ENCODE measurements at places on chromosomes 1 and 21.

DNA sequence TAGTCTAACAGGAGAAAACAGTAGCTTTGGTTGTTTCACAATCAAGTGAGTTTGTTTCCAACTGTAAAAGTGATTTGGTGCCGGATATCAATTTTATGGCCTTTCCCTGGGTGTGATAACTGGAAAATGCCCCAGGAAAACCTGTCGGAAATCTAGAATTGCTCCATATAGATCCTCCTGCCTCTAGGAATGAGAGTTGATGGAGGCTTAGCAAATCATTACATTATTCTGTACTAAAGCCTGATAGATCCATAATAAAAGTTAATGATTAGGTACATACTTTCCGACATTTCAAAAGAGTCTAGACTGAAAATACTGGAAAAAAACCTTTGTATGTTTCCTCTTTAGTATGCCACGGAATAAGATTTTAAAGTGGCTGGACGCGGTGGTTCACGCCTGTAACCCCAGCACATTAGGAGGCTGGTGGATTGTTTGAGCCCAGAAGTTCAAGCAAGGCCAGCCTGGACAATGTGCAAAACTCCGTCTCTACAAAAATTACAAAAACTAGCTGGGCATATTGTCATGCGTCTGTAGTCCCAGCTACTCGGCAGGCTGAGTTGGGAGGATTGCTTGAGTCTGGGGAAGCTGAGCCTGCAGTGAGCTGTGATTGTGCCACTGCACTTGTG, 70.0 kb upstream of the SLC45A1 start:
- no peak for DNase-seq

- no peak for DNase-seq
Measured at GRCh38 chr1:111649227-111649626, 29.6 kb downstream of the RAP1A start.

DNA sequence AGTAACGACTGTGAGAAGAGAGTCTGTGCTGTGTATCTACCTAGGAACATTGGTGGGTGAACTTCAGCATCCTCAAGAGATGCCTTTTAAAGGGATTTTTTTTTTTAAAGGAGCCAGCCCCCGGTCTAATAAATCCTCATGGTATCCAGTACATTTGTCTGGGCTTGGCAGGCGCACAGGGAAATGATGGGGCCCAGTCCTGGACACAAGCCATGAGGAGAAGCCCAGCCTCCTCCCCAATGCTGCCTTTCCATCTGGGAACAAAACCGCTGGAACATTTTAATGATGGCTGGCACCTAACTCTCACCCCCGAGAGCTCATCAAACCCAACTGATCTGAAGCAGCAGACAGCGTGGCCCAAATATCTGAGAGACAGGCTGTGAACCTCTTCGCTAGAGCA, 64.2 kb downstream of the ACOT7 start:
- DNase-seq: no peak

GRCh38 chr1:47819574-47819888, 177.7 kb downstream of the TRABD2B start:
- DNase-seq: no peak

DNA sequence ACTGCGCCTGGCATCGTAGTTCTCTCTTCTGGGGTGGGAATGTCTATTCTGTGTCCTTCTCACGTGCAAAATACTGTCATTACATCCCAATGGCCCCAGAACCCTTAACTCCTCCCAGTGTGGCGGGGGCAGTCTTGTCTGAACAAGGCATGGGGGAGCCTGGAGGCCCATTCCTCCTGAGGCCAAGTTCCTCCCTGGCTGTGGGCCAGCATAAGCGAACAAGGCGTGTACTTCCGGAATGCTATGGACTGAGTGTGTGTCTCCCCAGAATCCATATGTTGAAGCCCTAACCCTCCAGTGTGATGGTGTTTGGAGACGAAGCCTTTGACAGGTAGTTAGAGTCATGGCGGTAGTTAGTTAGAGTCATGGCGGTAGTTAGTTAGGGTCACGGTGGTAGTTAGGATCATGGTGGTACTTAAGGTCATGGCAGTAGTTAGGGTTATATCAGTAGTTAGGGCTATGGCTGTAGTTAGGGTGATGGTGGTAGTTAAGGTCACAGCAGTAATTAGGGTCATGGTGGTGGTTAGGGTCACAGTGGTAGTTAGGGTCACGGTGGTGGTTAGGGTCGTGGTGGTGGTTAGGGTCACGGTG, 71.0 kb downstream of the PRKCZ start:
- DNase-seq: no peak

GRCh38 chr1:6081901-6082300, 36.2 kb downstream of the KCNAB2 start:
- DNase-seq: no peak

GRCh38 chr21:46130831-46131587, 24.4 kb downstream of the FTCD start:
- DNase-seq: no peak

DNA sequence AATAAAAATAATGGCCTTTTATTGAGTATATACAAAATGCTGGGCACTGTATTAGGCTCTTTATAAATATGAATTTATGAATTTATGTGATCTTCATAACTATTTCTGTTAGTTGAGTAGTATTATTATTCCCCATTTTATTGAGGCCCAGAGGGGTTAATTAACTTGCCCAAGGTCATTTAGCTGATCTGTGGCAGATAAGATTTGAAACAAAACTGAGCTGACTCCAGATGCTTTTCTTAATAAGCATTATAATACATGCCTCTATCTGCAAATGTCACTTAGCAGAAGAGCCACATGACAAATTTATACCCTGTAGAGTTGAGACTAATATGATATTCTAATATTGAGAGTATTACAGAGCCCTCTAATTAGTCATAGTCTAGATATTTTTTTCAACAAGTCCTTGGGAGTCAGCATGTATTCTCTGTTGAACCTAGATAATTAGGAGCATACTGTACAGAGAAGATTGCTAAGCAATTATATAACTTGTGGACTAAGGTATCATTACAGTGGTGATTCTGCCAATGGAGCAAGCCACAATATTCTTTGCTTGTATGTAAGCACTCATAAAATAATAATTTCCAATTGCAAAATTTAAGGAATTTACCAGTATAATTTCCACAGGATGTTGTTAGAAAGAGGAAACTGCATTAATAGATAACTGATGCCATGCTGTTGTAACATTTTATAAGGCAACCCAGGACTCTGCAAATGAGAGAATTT, 112.0 kb downstream of the LRRC40 start:
- no peak for DNase-seq

DNA sequence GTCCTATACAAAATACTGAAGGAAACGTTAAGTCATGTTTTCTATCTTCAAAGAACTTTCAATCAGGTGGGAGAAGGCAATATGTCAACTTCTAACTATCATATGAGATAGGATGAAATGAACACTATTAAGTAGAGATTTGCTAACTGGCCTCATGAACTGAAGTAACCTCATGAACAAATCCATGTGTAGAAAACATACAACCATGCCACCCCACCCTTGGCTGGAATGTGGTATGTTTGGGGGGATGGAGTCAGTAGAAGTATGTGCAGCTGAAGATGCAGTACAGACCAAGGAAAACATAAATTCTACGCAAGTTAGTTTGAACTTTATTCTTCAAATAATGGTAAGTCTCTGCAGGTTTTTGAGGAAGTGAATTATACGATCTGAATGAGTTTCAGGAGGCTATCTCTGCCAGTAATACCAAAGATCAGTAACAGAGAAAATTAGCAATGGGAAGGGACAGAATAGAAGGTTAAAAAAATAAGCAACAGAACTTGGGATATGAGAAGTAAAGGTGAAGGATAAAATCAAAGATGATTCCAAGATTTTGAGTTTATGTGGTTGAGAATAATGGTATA, 4.5 kb downstream of the TRMT1L start:
- no peak for DNase-seq

- DNase-seq: no peak
Measured at GRCh38 chr1:175070818-175071217, 3.2 kb downstream of the TNN start.

DNA sequence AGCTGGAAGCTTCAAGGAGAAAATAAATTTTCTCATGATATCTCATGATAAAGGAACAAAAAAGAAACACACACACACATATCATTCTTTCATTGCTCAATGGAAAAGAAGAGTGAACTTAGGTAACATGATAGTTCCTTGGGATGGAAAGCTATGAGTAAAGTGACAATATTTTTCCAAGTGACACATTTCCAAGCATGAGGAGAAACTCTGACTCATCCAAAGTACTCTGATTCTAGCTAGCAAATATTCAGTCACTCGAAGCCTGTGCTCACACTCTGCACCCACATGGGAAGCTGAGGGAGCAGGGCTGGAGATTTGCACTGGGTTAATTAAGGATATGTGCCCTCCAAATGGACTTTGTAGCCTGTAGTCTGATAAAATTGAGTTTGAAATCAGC, 222.4 kb downstream of the LRRC40 start:
- DNase-seq: no peak

All from RWPE2 (cell line).